Endothelial cell of umbilical vein (primary cell): ENCODE measurements at places on chromosomes 3 and 15.

DNA sequence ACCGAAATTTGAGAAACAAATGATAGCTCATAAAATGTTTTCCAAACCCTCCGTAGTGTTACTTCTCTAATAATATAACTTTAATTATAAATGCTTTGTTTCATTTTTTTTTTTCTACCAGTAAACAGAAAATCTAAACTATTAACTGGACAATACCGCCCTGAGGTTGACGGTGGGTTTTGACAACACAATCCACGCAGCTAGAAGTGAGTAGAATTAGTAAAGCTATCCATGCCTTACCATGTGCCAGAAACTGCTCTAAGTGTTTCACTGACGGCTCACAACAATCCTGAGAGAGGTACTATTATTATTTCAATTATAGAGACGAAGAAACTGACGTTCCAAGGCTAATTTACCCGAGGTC, 410 bp downstream of the NDUFAF1 start:
- DNase-seq = no peak

DNA sequence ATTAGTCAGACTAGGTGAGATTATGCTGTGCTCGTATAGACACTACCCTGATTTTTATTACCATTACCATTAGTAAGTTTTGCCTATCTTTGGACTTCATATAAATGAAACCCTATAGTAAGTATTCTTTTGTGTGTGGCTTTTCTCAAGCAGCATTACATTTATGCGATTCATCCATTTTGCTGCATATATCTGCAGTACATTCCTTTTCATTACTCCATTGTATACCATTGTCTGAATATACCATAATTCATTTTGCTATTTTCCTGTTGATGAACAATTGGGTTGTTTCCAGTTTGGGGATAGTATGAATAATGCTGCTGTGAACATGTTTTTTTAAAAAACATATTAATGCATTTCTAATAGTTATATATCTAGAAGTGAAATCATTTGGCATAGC, 45.3 kb downstream of the TMEM212 start:
- DNase-seq = peak; percentile 33

- peak; percentile 21 for DNase-seq
Measured at GRCh38 chr3:110664148-110664547, 407.5 kb upstream of the NECTIN3 start.

DNA sequence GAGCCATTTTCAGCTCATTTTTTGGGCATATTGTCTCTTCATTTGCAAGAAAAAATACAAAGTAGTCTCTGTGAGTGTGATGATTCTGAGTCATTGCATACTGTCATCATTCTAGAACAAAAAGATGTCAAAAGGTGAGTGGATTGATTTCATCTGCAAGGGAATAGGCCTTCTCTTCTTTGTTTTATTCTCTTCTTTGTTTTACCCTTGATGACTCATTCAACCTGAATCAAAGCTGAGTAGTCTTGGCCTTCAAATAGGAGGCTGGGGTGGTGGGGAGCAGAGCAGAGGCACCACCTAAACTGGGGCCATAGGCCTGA, 25.4 kb downstream of the CYP19A1 start:
- DNase-seq = no peak
